ENCODE measurements at places on chromosomes 3 and 15.

GRCh38 chr3:49327485-49327884, 12.4 kb downstream of the USP4 start:
- DNase-seq: no peak

DNA sequence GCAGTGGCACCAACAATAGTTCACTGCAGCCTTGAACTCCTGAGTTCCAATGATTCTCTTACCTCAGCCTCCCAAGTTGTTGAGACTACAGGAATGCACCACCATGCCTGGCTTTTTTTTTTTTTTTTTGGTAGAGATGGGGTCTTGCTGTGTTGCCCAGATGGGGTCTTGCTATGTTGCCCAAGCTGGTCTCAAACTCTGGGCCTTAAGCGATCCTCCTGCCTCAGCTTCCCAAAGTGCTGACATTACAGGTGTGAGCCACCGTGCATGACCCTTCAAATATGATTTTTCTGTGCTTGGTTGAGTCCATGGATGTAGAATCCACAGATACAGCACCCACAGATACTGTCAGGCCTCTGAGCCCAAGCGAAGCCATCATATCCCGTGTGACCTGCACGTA, 30.2 kb upstream of the IDH2 start:
- no peak for DNase-seq

GRCh38 chr15:88803920-88804247, 648 bp downstream of the ACAN start:
- no peak for DNase-seq

GRCh38 chr3:139120086-139121056, 75.7 kb upstream of the PRR23C start:
- DNase-seq: peak; percentile 70

DNA sequence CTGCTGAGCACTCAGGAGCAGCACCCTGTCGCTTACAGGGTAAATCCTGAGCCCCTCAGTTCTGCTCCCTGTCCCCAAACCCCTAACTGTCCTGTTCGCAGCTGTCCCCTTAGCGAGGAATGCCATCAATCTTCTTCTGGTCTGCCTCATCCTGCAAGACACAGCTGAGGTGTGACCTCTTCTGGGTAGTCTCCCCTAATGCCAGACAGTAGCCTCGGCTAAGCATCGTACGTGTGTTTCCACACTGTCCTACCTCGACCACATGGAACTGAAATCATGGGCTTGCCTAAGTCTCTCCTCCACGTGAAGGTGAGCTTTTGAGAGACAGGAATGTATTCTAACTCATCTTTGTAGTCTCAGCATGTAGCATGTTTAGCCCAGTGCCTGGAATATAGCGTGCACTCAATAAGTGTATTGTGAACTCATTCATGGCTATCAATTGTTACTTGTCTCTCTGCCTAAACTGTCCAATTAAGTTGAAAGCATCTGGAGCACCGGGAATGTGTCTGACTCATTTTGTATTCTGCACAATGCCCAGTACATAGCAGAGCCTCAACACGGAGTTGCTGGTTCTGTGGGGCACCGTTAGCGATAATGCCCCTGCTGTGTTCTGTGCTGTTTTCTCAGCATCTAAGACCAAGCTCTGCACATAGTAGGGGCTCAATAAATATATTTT, 90.2 kb downstream of the HES1 start:
- DNase-seq: no peak

DNA sequence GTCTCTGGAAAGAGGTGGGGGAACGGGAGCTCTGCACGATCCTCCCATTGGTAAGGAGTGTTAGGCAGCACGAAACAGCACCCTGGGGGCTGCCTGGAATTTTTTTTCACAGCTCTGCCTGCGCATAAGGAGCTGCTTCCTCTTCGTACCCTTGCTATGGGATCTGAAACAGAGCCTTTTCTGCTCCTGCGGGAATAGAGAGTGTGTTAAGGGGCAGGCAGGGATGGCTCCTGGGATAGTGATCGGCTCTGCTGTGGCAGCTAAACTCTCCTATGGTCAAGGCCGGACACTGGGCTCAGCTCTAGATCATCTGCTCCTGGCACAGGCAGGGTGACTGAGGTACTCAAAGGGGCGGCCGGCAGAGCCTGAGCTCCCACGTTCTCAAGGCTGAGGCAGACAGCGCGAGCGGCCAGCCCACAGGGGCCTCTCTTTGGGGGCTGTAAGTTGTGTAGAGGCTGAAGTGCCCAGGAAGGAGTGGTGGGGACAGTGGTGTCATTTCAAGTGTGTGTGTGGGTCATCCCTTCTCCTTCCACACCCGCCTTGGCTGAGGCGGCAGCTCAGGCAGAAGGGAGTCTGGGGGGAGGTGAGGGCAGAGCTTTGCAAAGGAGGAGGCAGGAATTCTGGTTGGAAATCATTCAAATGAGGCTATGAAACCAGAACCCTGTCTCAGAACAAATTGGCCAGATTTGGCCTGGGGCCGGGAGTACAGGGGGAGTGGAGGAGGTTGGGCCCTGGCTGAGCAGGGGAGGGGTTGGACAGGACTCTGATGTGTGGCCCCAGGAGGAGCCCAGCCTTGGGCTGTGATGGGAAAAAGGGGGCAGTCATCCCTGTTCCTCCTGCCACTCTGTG, 31.0 kb downstream of the EPHB3 start:
- peak; percentile 74 for DNase-seq

DNA sequence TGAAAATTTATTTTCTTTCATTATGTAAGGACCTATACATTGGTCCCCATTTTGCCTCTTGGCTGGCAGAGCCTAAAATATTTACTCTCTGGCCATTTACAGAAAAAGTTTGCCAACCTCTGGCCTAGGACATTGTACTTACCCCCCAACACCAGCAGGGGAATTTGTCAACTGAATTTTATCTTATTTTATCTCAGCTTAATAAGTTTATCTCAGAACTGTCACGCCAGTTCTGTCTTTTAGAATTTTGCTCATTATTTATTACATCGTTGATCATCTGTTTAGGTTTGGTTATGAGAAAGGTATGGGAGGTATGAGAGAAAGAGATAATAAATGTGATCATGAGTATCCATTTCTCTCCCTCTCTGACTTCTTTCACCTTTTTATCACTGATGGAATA, 38.3 kb downstream of the CHD2 start:
- DNase-seq: no peak
